NCI-H2081 (cell line): ENCODE measurements at places on chromosomes 2 and 18.

DNA sequence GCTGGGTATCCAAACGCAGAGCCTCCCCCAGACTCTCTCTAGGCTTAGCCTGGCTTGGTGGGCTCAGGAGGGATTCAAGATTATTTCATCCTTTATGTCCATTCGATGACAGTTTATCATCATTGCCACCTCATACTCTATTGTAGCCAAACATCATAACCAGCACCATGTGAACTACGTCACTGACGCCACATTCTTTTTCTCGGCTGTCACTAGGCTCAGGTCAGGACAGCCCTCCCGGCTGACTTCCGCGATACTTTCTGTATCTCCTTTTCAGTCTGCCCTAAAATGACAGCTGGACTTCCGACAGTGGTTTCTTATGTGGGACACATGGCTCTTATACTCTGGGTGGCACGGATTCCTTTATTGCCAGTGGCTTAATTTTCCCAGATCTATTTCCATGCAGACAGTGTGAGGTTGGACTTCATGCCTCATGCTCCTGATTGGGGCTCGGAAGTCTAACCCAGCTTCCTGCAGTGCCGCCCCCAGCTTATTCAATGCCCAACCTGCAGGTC is 39.8 kb upstream of the SMIM21 start:
- DNase-seq = no peak

- no peak for DNase-seq
Measured at GRCh38 chr18:36314098-36314497, 16.6 kb downstream of the FHOD3 start.

DNA sequence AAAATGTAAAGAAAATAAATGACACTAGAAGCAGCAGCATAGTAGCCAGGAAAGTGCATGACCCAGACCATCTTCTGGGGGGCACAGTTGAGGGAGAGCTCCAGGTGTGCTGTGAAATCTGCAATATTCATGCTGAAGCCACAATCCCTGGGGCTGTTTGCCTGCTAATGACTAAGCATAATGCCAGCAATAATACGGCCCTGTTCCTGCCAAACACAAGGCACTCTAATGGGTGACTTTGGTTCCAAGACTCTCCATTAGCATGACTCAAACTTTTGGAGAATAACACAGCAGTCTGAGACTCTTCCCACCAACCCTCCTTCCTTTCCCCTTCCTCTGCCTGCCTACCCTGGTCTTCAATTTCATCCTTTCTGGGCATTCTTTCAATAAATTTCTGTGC is 77.9 kb upstream of the DOCK10 start:
- DNase-seq = peak; percentile 72

DNA sequence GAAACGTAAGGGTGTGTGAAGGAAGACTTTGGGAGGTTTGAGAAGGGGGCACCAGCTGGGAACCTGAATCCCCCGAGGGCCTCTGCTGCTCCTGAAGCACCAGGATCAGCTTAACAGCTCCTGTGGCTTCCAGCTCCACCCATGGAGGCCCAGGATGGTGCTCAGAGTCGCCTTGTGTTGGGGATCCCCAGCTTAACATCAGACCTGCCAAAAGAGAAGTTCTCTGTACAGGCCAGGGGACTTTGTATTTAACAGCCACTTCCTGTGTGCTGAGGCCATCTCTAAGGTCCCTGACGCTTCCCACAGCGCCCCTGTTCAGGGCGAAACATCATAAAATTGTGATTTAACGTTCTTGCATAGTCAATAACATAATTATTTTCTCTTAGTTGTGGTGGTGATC is 77.5 kb downstream of the NCK2 start:
- no peak for DNase-seq

DNA sequence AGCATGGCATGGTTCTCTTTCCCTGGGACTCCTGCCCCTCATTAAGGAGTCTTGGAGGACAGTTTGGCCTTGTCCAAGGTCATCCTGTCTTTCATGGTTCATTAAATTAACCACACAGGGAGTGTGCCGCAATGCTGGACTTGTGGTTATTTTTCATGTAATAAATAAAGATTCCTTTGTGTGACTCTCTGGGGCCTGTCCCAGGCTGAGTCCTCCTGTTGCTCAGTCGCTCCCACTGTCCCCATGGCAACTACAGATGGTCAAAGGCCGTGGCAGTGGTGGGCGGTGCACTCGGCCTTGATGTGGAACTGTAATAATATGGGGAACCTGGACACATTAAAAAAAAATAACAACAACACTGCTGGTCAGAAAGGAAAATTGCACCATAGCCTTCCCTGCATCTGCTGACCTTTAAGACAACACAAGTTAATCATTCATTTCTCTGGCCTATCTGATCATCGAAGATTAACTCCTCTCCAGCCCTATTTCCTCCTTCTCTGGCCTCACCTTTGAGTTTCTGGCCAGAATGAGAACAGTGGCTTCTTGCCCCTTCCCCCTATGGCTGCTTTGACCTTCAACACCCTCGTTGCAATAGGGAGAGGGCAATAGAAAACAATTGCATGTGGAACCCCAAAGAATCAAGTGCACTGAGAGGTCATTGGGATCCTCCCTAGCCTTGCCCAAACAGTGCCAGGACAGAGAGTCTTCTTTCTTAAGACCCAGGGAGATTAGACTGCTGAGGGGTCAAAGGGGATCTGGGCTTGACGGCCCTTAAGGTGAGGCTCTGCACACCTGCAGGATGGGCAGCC is 44.7 kb downstream of the PSD4 start:
- DNase-seq = no peak

GRCh38 chr2:236973343-236973980 is 112.2 kb upstream of the COPS8 start:
- DNase-seq = no peak

DNA sequence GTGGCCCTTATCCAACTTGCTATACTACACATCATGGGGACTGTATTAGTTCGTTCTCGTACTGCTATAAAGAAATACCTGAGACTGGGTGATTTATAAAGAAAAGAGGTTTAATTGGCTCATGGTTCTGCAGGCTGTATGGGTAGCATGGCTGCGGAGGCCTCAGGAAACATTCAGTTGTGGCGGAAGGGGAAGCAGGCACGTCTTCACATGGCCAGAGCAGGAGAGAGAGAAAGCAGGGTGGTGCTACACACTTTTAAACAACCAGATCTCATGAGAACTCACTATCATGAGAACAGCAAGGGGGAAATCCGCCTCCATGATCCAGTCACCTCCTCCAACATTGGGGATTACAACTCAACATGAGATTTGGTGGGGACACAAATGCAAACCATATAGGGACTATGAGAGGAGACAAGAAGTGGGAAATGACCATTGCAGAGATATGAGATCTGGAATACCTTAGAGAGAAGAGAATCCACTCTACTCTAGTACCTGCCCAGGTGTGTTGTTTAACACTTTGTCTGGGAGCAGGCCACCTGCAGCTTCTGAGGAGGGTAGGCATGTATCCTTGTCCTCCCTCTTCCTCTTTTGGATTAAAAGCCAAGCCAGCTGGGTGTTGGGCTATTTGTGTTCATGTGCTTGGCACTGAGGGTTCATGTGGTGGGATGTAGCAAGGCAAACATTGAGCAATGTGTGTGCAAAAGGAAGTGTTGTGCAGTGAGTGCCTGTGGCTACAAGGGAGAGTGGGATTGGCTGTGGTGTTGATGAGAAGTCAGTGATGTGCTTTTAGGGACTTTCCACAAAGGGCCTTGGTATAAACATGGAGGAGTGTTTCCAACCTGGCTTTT is 22.8 kb downstream of the TTLL4 start:
- no peak for DNase-seq

DNA sequence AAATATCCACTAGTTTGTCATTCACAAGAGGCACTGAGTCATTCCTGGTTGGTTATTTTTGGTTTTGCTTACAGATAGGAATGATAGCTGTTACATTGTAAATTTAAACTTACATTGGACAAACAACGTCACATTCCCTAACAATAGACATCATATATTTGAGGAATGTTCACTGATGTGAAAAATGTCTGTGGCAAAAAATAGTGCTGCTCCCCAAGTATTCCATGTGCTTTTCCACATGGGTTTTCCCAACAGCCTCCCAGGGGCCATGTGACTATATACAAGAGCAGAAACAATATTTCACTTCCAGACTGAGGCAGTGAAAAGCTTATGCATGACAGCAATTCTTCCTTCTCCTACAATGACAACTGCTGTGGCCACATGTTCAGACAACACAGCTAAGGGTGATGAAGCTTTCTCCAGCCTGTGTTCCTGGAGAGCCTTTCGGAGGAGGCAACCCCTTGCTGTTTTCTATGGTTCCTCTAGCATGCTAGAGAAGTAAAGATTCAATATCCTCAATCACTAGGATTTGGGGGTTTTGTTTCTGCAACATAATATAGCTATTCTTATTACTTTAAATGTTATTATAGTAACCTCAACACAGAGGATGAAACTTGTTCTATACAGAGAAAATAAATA is 202.7 kb downstream of the PTH2R start:
- DNase-seq = no peak

GRCh38 chr2:128796321-128796720 is 477.7 kb upstream of the HS6ST1 start:
- DNase-seq = no peak
